ENCODE measurements at places on chromosomes 5 and 9.

GRCh38 chr9:130315446-130316226 lies 50.1 kb downstream of the HMCN2 start:
- DNase-seq, result no peak

- no peak for DNase-seq
These were observed 2265.3 kb upstream of the C9orf72 start for GRCh38 chr9:29838491-29839020.

- no peak for DNase-seq
These were observed 17.4 kb downstream of the ANKS6 start for GRCh38 chr9:98778711-98779530.

DNA sequence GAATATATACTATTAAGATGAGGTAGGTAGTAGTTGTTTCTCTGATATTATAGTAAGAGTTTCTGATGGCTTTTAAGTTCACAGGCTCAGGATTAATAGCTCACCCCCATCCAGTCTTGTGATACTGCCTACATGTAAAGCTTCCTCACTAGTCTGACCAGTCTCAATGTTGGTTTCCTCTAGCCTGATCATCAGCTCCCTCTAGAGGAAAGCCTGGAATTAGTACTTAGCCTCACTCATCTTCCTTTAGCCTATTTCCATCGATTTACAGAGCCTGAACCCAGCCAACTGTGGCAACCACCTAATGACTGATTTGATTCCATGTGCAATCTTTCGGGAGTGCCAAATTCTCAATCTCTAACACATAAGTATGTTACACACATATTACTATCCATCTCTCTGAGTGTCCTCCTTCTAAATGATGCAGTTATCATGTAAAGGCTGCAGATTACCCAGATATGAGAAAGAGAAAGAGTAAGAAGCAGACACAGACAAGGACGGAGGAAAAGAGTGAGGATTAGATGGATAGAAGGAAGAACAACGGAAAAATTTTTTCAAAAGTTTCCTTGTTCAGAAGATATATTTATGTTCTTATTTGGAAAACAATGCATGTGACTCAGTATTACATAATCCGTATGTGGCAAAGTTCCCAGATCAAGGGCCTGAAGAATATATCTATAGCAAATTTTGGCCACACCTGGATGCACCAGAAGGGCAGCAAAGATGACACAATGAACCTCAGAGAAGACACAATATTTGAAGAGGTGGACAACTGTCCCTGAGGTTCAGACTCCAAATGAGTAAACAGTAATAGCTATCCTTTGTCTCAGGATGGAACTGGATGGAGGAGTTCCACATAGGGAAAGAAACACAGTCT lies 333.7 kb downstream of the ELAVL2 start:
- DNase-seq, result no peak

GRCh38 chr5:84411832-84412605 lies 27.3 kb upstream of the EDIL3 start:
- no peak for DNase-seq

DNA sequence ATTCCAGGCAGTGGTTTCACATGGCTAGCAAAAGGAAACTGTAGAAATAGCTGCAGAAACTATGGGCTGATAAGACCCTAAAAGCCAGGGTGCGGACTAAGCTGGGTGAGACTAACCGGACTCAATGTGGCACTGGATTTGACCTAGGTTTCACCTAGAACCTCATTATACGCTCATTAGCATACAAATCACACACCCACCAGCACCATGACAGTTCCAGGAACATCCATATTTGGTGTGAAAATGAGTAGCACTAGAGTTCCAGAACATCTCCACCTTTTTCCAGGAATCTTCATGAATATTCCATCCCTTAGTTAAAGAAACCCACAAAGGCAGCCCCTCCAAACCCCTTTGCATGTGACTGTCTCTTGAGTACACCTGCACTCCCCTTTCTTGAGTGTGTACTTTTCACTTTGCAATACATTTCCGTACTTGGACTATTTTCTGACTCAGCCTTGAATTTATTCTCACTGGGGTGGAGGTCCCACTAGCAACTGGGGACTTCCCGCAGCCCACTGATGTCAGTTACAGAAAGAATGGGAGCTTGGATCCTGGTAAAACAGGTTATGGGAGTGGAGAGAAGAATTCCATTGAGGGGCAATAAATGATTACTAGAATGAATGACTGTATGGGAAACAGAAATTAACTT lies 58.0 kb upstream of the SPATA31C2 start:
- DNase-seq, result no peak

DNA sequence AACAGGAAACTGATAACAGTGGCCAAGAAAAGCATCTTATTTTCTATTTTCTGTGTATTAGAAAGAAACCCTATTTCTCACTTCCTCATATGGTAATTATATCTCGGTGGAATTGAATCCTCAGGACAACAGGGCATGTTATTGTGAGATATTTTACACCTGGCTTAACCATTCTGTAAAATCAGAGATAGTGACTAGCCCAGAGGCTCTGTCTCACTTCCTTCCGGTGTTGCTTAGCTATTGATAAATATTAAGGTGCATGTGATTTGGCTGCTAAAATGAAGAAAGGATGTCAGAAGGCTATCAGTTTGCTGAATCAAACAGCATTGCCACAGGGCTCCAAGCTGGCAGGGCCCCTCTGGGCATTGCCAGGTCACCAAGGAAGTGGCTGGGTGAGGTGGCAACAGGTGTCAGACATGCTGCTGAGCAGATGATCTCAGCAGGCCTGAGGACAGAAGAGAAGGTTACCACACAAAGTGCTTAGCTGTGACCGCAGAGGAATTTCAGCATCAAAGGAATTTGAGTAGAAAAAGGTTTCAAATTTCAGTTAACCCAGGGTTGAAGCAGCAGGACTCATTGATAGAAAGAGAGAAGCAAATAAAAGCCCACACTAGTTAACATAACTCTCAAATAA lies 330.7 kb downstream of the PDE4D start:
- peak; percentile 11 for DNase-seq
